NCI-H187 treated with DMSO at 0.1 percent for 48 hours (cell line): ENCODE measurements at places on chromosomes 5 and 9.

GRCh38 chr5:79707535-79707934, 17.9 kb downstream of the CMYA5 start:
- DNase-seq = no peak

- DNase-seq = no peak
Measured at GRCh38 chr5:10678244-10678643, 82.8 kb downstream of the DAP start.

DNA sequence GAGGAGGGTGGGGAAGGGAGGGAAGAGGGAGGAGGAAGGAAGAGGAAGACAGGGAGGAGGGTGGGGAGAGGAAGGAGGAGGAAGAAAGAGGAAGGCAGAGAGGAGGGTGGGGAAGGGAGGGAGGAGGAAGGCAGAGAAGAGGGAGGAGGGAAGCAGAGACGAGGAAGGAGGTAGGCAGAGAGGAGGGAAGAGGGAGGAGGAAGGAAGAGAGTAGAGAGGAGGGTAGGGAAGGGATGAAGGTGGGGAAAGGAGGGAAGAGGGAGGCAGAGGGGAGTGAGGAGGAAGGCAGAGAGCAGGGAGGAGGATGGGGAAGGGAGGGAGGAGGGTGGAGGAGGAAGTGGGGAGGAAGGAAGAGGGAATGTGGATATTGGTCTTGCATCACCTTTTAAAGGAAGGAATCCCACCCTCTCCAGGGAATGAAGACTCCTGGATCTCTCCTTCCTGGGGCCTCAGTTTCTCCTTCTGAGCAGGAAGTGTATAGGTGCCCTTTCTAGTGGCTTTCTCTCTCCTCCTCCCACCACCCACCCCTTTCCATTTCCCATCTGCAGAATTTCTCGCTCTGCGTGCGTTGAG, 188.9 kb upstream of the ZNF618 start:
- DNase-seq = no peak

- DNase-seq = no peak
Measured at GRCh38 chr5:169173372-169173771, 127.6 kb downstream of the SLIT3 start.

DNA sequence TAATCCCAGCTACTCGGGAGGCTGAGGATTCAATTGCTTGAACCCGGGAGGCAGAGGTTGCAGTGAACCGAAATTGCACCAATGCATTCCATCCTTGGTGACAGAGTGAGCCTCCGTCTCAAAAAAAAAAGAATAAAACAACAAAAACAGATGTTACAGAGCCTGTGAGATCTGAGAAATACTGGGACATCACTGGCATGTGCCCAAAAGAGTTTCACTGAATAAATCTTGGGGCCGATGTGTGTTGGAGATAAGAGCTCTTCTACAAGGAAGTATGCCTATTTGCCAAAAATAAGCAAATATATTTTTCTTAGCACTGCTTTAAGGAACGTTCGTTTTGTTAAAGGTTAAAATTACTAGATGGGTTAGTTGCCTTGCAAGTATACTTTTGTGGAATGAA, 55.1 kb downstream of the KIAA1958 start:
- DNase-seq = no peak

- DNase-seq = no peak
Measured at GRCh38 chr9:114691046-114691955, 9.3 kb upstream of the TEX48 start.

- DNase-seq = no peak
Measured at GRCh38 chr9:134732392-134733110, 90.9 kb downstream of the COL5A1 start.

DNA sequence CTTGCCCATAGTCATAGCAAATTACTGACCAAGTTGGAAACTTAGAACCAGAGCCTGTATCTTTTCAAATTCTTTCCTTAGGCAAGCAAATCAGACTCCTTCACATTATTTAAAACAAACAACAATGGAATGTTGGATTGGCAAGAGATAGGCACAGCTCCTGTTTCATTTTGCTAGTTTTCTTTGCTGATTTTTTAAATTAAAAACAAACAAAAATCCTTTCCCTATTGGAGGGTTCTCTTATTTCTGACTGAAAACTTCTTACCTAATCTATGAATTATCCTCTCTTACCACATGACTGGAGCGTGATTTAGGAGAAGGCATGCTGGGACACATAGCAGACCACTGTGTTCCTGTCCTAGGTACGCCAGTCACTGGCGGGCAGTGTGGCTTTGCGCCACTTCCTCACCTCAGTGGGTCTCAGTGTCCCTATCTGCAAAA, 63.0 kb downstream of the TTC39B start:
- DNase-seq = no peak

GRCh38 chr9:89576404-89576839, 28.4 kb upstream of the GADD45G start:
- no peak for DNase-seq
